ENCODE measurements at places on chromosomes 1 and 21. TPM values are rescaled to one million over a fixed set of nuclear protein-coding genes. Genes with fewer than 3 reads are reported as not detected.

The FCRL5 gene
- total RNA-seq: 0.93 TPM

The PRELP gene
- not detected for total RNA-seq

The TSPAN2 gene
- total RNA-seq: not detected

The ZCCHC17 gene
- total RNA-seq: 18.5 TPM

The GNG4 gene
- not detected for total RNA-seq

Data from Karpas-422 (cell line).